ENCODE measurements at places on chromosomes 7 and 10.

- no peak for DNase-seq
Observed at GRCh38 chr10:124565565-124566221, 104.1 kb downstream of the LHPP start.

- DNase-seq = no peak
Observed at GRCh38 chr10:49558190-49558589, 19.3 kb upstream of the ERCC6 start.

GRCh38 chr7:6259257-6259656, 13.2 kb downstream of the CYTH3 start:
- DNase-seq = no peak

DNA sequence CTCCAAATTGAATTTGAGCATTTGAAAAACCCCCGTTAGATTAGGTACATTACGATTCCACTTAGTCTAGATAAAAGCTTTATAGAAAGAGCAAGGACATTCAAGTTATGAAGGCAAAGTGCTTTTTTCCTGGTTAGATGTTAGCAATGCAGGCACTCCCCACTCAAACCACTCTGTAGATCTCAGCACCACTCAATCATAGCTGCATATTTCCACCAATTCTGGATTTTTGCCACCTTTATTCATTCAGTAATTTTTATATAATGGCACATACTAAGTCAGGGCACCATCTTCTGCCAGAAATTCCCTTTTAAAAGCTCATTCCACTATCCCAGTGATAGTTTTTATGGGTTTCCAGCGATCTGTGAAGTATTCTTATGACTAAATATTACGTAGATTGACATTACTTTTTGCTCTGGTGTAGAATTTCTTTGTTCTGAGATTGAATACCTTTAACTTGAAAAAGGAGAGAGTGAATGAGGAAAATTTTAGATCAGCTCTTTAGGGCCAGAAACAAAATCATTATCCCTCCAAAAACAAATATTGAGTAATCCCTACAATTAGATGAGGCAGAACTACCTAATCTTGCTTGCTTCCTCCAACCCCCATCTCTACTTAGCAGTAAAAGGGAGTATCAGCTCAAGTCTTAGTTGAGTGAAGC, 51.6 kb downstream of the RNLS start:
- no peak for DNase-seq

GRCh38 chr7:114942446-114943175, 20.7 kb downstream of the MDFIC start:
- DNase-seq = no peak

DNA sequence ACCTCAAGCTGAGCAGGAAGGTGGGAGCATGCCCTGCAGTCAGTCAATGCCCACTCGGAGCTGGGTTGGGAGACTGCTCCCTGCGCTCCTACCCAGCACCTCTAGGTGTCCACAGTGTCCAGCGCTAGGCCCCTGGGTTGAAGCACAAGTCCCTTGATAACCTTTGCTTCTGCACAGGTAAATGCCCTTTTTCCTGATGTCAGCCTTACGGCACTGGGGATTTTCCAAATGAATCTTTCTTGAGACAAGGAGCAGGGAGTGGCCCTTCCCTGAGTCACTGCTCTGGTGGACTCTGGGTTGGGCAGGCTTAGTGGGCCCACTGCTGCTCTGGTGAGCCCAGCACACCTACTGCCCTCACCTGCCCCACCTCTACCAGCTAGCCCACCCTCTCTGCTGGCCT, 61.9 kb upstream of the OPN4 start:
- no peak for DNase-seq

- no peak for DNase-seq
Observed at GRCh38 chr10:128697437-128697836, 571.2 kb upstream of the MKI67 start.

DNA sequence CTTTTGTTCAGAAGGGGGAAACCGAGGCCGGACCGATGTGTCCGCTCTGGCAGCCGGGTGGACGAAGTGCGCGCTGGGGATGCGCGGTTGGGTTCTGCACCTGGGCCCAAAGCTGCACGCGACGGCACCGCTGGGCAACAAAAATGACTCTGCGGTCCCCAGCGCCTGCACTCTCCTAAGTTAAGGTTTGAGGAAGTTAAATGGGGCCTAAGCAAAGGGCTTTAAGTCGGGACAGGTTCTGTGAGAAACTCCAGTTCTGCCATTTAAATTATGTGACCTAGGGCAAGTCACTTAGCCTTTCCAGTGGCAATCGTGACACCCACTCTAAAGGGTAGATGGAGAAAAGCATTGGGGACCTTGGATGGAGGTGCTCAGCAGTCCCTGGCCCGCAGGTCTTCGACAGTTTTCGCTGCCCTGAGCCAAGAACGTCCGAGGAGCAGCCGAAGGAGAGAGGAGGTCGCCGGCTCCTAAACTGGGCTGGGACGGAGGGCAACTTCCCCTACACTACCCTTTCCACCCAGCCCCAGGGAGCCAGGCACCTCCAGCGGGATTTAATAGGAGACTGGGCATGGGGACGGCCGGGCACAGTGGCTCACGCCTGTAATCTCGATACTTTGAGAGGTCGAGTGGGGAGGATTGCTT, 534 bp upstream of the ACBD5 start:
- no peak for DNase-seq

DNA sequence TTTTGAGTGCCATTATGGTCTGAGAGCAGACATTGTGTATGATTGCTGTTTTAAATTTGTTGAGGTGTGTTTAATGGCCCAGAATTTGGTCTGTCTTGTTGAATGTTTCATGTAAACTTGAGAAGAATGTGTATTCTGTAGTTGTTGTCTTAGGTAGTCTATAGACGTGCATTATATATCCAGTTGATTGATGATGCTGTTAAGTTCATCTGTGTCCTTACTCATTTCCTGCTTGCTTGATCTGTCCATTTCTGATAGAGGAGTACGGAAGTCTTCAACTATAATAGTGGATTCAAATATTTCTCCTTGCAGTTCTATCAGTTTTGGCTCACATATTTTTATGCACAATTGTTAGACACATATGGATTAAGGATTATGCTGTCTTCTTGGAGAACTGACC, 16.0 kb downstream of the PTPN12 start:
- DNase-seq = no peak

GRCh38 chr7:20374399-20374798, 43.7 kb downstream of the ITGB8 start:
- DNase-seq = no peak

GRCh38 chr10:104735757-104736391, 94.8 kb downstream of the SORCS3 start:
- no peak for DNase-seq

GRCh38 chr7:152073352-152073751, 47.9 kb downstream of the GALNT11 start:
- no peak for DNase-seq

DNA sequence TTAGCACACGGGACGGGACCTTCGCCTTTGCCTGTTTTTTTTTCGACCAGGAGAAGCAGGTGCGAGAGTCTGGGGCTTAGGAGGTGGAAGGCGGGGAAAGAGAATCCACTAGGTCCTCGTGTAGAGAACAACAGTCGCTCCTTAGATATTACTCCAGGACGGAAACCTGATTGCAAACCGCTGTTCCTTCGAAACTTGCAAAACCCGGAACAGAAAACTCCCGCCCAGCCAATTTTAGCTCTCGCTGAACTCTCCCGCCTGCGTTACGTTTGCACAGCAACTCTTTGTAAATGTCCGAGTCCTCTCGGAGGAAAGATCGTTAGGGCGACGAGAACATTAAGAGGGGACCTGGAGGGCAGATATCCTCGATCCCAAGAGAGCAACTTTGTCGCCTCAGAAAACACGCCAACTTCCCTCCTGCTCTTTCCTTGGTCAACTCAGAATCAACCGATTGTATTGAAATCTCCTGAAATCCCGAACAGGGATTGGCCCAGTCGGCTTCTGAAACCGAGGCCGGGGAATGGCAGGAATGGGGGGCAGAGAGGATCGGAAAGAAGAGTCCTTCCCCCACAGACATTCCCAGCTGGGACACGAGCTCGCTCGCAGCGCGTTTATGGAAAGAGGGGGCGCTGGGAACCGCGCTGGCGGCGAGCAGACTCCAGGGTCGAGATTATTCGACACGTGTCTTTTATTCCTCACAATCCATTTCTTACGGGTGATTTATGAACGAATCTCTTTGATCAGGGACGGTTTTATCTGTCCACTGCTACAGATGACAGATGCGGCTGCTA, 9.9 kb downstream of the TWIST1 start:
- DNase-seq = no peak

DNA sequence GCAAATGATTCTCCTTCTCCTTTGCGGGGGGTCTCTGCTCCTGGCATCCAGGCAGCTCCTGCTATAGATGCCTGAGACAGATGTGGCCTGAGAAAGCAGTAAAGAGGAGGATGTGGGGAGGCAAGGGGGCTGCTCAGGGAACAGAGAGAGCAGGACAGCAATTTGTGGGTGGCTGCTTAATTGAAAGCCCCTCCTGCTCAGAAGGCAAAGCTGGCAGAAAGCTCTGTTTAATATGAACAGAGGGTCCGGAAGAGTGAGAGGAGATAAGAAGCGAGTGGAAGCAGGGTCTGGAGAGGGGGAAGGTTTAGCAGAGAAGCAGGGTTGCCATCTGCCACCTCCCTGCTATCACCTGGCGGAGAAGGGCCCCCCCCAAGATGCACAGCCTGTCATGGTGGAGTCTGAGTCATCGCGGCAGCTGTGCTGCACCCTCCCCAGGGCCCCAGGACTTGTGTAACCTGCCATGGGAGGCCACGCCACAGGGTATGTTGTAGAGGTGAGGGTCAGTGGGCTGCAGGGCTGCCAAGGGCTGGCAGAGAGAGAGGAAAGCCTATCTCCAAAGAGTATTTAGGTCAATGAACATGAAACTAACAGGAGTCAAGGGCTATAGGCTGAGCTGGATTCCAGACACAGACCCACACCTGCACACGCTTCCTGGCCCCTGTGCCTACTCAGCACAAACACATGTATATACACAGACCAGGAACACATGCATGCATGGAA, 1109.8 kb upstream of the AUTS2 start:
- DNase-seq = no peak

GRCh38 chr10:79021948-79022499, 46.7 kb upstream of the ZMIZ1 start:
- DNase-seq = no peak

GRCh38 chr10:81145975-81146374, 608.3 kb downstream of the SH2D4B start:
- DNase-seq = no peak

DNA sequence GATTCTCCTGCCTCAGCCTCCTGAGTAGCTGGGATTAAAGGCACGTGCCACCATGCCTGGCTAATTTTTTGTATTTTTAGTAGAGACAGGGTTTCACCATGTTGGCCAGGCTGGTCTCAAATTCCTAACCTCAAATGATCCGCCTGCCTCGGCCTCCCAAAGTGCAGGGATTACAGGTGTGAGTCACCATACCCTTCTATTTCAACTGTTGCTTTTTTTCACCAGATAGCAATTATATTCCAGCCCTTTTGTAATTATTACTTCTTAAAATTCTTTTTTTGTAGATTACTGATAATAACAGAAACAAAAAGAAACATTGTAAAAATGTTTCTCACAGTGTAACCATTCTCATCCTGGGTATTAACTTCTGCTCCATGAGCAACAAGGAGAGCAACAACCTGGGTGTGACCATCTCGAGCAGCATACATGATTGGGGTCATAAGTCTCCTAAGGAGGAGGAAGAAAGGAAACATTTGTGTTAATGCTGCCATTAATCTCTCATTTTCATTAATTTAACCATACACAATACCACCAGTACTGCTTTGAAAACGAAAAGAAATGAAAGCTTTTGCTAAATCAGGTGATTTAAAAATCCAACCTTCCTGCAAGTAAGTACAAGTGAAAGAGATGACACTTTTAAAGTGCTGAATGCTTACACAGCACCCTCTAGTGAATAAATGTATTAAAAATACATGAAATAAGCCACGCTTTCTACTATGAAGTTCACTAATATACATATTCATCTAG, 41.8 kb downstream of the ASZ1 start:
- no peak for DNase-seq

GRCh38 chr10:74868392-74868977, 42.1 kb downstream of the KAT6B start:
- no peak for DNase-seq

DNA sequence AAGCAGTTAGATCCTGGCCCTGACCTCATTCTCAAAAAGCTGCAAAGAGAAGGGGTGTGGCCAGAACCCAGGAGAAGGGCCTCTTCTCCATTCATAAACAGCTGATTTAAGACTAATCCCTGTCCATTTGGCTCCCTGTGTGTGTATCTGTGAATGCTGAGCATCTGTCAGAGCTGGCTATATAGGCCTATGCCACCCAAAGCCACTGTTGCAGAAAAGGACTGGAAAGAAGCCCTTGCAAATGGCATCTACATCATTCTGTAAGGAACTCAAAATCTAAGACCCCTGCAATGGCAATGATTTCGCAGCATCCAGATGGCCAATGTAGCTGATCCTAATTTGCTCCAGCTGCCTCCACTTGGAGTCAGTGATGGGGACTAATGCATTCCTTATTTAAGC, 384.5 kb downstream of the KCNMA1 start:
- DNase-seq = no peak

DNA sequence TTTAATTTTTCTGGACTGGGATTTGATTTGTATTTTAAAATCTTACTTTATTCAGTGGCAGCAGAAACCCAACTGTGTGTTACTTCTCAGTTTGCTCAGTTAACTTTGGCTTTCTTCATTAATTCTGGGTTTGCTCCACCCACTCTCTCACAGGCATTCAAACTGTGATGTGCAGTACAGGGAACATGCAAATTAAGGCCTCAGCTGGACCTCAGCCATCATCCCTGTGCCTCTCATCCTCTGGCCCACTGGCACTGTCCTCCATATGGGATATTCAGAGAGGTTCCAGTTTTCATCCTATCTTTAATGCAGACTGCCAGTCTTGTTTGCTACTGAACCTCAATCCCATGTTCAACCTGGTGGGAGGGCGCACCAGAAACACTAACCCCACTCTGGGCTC, 743.4 kb upstream of the IGFBP3 start:
- no peak for DNase-seq

DNA sequence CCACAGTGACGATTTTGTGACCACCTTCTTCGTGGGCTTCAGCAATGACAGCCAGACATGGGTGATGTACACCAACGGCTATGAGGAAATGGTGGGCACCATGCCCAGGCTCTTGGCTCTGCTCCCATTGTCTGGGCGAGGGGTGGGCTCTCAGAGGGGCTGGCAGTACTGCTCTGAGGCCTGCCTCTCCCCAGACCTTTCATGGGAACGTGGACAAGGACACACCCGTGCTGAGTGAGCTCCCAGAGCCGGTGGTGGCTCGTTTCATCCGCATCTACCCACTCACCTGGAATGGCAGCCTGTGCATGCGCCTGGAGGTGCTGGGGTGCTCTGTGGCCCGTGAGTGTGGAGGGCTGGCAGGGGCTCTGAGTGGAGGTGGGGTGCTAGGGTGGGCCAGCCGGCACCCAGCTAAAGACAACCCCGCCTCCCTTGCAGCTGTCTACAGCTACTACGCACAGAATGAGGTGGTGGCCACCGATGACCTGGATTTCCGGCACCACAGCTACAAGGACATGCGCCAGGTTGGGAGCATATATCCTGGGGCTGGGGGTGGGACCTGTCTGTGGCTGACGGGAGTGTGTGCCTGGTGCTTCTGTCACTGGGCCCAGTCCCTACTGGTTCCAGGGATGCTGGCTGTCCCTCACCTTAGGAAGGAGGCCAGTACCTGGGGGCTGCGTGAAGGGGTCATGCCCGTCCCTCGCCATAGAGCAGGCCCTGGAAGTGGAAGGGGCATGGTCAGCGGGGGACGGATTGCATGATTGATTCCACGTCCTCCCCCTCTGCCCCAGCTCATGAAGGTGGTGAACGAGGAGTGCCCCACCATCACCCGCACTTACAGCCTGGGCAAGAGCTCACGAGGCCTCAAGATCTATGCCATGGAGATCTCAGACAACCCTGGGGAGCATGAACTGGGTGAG, 6.8 kb downstream of the AEBP1 start:
- no peak for DNase-seq

GRCh38 chr10:14040787-14041631, 289.7 kb downstream of the FRMD4A start:
- no peak for DNase-seq
